ENCODE measurements at places on chromosomes 12 and 14. TPM values are rescaled to one million over a fixed set of nuclear protein-coding genes. Genes with fewer than 3 reads are reported as not detected.

Gene CISTR
- not detected for total RNA-seq

Gene TSPAN8
- total RNA-seq, result 5.5 TPM

- no peaks in the 10 kb centered on the region for H3K27me3 ChIP-seq
- H3K4me3 ChIP-seq, result peak within 1 kb of the TSS; percentile 74
- peak; percentile 86 for DNase-seq
Measured at GRCh38 chr12:113185180-113186032, at the start of the genes DDX54 and RITA1. DDX54 (minus strand) TSS chr12:113185478; CDS start chr12:113185451, 27 bp downstream. RITA1 (plus strand) TSS chr12:113185721; CDS start chr12:113186747, 1,026 bp downstream.

DNA sequence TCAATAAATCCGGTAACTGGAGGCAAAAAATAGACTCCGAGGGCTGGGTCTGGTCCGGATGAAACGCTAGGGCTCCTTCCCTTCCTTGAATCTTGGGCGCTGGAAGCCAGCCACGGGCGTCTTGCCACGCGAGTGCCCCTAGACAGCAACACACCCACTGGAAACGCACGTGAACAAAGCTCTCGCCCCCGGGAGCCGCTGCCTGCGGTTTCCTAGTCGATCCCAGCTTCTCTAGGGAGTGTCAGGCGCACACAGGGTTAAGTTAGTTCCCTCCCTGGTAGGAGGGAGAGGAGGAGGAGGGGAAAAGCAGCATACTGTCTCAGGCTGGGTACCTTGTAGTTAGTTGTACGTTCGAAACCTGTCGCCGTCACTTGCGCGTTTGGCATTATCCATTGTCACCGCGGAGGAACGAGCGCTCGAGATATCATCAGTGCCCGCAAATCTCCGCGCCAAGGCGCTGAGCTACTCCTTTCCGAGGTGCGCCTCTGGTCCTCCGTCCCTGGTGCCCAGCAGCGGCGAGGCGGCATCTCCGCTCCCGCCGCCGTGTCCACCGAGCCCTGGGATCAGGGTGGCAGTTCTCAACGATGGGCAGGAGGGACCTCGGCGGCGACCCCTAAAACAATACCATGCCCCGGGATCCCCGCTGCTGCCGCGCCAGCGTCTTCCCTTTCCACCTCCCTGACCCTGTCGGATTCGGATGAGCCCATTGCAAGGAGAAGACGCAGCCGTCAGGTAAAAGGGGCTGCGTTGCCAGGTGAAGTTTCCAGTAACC lies at the start of gene FLRT2:
Gene FLRT2 (plus strand): TSS at position 342 of the 772 bp plus-strand sequence. CDS start 91,371 bp downstream, outside the sequence.
- H3K36me3 ChIP-seq, result no peaks in the 10 kb centered on the region
- H3K27me3 ChIP-seq, result no peaks in the 10 kb centered on the region
- H3K4me1 ChIP-seq, result peaks cover 4% of the 10 kb centered on the region
- peak within 1 kb of the TSS; percentile 60 for H3K27ac ChIP-seq
- peak within 1 kb of the TSS; percentile 65 for H3K4me3 ChIP-seq
- DNase-seq, result no peak

GRCh38 chr12:75852143-75852542 lies 179.4 kb downstream of the PHLDA1 start:
- no peak overlapping the region for H3K27ac ChIP-seq
- H3K27me3 ChIP-seq, result no peaks in the 10 kb centered on the region
- peaks cover 12% of the 10 kb centered on the region for H3K4me1 ChIP-seq
- no peaks in the 10 kb centered on the region for H3K36me3 ChIP-seq

DNA sequence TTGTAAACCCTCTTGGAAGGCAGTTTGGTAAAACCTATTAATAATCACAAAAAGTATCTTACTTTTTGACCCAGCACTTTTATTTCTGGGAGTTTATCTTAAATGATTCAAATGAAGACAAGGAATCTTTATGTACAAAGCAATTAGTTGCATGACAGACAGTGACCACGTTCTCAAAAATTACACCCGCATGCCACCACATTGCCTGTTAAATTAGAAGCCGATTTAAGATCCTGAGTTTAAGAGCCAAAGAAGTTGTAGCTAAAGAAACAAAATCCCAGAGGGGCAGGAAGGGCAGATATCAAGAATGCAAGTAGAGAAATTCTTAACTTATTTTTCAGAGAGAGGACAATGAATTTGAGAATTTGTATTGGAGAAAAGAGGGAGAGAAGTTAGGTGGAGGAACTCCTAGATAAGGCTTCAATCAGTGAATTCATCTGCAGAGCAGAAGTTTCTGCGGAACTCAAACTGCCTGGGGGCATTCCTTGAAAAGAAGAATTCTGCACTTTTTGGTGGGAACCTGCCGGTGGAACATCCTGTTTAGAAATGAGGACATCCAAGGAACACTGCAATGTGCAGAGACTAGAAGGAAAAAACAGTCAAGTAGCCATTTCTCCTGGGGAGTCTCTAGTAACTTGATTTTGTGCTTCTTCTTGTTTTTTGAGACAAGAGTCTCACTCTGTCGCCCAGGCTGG lies 1.1 kb upstream of the RIOX1 start:
- H3K27ac ChIP-seq, result no peak overlapping the region
- no peaks in the 10 kb centered on the region for H3K27me3 ChIP-seq
- no peak overlapping the region for H3K4me3 ChIP-seq
- DNase-seq, result no peak
